ENCODE measurements at places on chromosomes 4 and X.

GRCh38 chr4:99404595-99405287 is 30.4 kb downstream of the ADH7 start:
- no peak for DNase-seq

DNA sequence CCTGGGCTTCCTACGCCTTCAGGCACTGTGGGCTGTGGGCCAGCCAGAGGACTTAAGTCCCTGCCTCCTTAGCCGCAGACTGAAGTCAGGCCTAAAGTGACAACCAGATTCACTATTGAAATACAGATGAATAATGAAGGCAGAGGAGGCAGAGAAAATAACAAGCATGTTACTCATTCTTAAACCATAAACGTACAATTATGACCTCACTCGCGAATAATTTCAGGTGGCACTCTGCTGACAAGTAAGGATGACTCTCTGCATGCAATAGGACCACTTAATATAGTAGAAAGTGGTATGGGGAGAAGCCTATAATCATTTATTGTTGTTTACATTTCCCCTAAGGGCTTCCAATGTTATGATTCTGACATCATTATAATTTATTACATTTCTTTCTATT is 409.2 kb upstream of the FGF13 start:
- DNase-seq, result no peak

DNA sequence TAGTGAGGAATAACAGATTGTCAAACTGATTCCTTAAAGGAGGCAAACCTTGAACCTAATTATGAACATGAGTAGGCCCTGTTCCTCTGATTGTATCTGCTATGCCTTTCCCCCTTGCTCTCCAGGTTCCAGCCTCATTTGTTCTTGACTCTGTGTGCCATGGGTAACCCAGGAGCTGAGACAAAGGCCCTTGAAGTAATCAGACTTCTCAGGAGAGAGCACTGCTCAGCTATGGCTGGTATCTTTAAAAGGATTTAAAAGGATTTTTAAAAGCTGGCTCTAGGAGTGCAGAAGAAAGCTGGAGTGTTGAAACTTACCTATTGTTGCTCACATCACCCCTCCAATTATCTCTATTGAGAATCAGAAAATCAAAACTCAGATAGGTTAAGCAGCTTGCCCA is 1565.5 kb upstream of the AGA start:
- no peak for DNase-seq

DNA sequence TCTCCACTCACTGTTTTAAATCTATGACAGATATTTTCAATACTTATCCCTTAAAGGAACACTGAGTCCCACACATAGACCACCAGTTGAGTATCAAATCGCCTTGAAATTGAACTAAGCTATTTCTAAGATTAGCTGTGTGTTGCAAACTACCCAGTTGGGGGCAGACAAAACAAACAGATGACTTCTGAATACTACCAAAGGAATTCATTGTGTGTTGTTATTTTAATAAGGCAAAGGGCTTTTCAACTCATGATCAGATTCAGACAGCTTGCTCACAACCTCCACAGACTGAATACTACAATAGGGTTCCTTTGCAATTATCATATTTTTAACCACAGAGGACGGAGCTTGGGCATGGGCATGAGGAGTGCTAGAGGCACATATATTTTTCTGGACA is 283.0 kb upstream of the GPC4 start:
- no peak for DNase-seq

GRCh38 chr4:30948653-30949052 is 228.5 kb downstream of the PCDH7 start:
- no peak for DNase-seq

- DNase-seq, result no peak
These were observed 12.6 kb downstream of the ADD1 start for GRCh38 chr4:2856266-2856665.

GRCh38 chr4:3016961-3017360 is 53.6 kb downstream of the GRK4 start:
- no peak for DNase-seq

- no peak for DNase-seq
These were observed 139.9 kb upstream of the USP9X start for GRCh38 chrX:40945361-40945713.

DNA sequence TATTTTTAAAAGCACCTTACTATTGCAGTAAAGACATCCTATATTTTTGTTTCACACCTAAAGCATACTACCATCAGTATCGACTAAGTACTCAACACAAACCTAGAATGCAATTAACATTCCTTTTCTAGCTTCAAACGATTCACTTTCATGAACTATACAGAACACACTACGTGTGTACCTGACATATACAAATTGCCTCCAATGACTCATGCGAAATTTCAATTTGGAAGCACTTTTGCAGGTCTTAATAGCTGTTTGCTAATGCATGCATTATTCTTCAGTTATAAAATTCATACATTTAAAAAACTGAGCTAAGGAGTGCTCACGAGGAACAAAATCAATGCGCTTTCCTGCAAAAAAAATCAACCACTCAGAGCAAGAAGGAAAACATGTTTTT is 19.7 kb upstream of the GPM6B start:
- DNase-seq, result no peak

DNA sequence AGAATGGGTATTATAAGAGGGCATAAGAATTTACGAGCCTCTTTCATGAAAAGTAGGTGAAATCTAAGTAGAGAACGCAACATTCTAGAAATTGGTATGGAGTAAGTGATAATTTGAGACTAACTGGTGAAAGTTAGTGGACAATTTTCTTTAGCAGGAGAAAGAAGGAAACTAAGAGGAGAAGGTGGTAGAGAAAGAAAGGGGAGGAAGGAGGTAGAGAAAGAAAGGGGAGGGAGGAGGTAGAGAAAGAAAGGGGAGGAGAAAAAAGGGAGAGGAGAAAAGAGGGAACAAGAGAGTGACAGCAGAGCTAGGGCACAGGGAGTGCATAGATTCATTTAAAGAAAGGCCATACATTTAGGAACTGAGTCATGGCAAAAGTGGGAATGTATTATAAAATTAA is 94.1 kb downstream of the RNF150 start:
- no peak for DNase-seq

DNA sequence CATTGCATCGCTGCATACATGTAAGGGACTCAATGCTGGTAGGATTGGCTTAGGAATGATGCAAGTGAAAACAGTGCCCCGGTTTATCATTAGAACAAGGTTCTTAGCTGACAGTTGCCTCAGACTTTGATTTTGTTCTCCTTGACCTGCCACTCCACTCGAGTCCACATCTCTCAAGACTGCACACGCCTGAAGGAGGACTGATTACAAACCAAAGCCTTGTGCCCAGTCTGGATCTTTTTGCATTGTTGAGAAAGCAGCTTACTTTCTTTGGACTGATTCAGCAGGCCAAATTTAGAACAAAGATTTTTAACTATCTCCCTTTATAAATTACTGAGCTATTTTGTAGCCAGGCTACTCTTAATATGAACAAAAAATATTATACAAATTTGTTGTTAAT is 125.6 kb downstream of the PTTG2 start:
- no peak for DNase-seq

DNA sequence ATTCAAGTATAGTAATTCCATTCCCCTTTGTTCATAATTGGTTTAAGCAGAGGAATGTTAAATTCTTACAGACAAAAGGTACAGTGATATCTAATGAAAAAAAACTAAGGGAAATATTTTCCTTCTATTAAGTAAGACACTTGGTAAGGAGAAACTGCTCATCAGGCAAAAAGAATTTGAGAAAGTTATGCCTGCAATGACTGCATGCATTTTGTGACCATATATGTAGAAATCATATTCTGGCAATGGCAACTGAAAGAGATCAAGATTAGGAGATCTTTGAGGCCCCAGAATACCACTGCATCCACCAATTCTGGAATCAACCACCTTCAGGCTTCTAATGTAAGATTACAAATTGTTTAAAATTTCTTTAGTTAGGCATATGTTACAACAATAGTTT is 364.8 kb downstream of the PCDH10 start:
- no peak for DNase-seq

DNA sequence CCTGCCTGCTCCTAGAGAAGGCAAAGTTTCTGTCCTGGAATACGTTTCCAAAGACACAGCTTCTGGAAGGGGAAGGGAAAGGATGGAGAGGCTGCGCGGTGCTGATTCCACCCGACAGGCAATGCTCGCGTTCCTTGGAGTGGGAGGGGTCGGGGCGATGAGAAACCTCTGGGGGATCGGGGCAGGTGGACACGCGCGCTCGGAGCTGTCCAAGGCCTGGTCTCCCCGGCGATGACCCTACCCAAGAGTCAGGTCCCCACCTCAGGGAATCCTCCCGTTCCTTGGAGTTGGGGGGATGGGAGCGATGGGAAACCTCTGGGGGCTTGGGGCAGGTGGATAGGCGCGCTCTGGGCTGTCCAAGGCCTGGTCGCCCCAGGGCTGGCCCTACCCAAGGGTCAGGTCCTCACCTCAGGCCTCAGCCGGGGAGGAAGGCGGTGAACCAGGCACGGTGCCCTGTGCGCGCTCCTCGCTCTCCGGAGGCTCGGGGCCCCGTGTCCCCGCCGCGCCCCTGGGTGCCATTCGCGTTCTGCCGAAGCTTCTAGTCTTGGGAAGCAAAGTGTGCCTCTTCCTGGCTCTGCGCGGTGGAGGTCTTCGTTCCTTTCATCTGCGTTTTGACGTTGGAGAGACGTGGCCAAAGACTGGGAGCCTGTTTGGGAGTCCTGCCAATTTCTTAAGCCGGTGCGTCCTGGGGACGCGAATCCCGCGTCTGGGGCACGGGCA is 10.6 kb upstream of the SHOX start:
- DNase-seq, result no peak

GRCh38 chrX:9765072-9765736 is 443 bp downstream of the GPR143 start:
- no peak for DNase-seq

GRCh38 chr4:112854420-112854819 is 195.0 kb upstream of the ANK2 start:
- no peak for DNase-seq

DNA sequence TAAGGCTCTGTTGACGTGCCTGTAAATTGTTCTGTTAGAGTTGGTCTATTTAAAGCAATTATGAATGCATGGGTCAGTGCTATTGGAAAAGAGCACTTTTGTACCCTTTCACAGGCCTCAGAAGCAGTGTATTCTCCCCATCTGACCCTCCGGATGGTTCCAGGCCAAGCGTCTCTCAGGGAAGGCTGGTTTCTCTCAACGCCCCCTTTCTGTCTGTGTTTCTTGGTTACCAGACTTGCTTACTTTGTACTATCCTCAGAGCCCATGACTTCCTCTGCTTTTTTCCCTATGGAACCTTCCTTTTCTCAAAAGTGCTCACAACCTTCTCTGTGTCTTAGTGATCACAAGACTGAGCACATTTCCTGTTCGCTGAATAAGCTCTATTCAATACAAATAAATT is 559.3 kb upstream of the ZFP42 start:
- no peak for DNase-seq

DNA sequence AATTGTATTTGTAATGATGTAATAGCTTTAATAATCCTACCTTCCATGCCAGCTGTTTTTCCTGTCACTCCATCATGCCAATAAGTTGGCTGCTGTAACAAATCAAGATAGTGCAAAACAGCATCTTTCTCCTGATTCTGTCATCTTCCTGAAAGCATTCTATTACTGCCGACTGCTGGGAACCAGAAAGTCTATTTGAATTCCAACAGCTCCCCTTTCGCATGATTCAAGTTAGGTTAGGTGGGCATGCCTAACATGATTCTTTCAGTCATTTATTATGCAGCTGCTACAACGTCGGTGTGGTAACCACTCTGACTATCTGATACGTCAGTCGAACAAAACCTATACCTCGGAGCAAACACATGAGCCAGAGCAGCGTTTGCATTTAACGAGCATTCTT is 127.9 kb upstream of the DMD start:
- no peak for DNase-seq

DNA sequence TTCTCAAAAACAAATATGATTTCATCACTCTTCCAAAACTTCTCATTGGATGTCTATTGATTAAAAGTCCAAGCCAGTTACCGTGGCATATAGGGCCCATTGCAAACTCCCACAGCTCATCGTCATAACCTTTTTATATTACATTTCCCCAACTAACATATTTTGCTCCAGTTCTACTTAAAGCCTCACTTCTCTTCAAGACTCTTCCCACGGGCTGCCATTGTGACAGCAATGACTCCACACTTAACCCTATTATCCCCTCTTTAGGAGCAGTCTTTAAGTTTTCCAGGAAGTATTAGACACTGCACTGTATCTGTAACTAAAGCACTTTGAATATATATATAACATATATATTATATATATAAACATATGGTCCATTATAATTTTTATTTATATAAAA is 44.5 kb downstream of the DTHD1 start:
- no peak for DNase-seq

DNA sequence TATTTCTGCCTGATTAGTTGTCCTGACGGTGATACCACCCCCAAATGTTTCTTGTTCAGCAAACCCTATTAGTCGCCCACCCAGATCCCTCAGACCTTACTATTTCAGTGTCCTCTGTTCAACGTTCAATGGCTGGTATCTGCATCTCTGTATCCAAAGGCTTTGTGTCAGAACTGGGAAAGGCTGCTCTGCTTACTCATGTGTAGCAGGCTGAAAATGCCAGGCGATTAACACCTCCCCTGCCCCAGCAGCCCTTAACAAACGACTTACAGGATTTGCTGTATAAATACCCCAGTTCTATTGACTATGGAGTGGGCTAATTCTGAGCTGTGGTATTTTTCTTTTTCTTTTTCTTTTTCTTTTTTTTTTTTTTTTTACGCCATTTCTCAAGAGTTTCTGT is 415.0 kb downstream of the ZNF674 start:
- no peak for DNase-seq

DNA sequence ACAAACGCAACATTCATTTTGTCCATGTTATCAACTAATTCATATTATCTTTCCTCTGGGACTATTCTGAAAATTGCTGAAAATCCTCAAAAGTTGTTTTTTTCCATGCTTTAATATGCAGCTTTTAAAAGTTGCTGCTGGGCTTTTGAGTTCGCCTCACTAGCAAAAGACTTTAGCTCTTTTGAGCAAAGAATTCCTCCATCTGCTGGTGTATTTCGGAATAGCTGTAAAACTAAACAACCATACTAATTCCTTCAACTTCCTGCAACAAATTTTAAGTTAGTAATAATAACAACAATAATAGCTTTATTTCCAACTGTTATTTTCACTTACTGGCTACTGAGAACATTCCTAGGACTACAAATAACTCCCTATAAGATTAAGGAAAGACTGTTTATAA is 124.5 kb upstream of the PLAC1 start:
- no peak for DNase-seq

- DNase-seq, result no peak
These were observed 32.4 kb upstream of the REPS2 start for GRCh38 chrX:16914058-16914457.

Data from stimulated activated CD4-positive, alpha-beta T cell treated with anti-CD3 and anti-CD28 coated beads, Interleukin-4, amount 100 ng/mL, for 24 hours (primary cell).